ENCODE measurements at places on chromosomes 1 and 21.

GRCh38 chr1:235229868-235230267 lies 68.8 kb upstream of the RBM34 start:
- no peak for DNase-seq

GRCh38 chr1:233714631-233715217 lies 100.8 kb downstream of the KCNK1 start:
- no peak for DNase-seq

DNA sequence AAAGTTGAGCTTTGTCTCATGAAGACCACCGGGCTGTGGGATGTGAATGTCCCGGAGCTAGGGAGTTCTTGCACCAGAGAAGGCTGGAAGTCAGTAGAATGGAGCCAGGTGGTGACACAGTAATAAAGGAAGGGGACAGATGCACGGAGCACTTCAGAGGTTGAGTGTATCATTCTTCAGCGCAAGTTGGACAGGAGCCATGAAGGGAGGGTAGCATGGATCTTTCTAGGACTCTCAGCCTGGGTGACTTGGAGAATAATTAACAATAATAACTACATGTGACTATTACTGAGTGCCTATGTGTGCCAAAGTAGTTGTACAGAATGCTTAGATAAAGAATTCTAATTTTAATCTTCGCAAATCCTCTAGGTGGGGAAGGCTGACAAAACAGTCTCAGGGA lies 258.7 kb upstream of the AJAP1 start:
- no peak for DNase-seq

DNA sequence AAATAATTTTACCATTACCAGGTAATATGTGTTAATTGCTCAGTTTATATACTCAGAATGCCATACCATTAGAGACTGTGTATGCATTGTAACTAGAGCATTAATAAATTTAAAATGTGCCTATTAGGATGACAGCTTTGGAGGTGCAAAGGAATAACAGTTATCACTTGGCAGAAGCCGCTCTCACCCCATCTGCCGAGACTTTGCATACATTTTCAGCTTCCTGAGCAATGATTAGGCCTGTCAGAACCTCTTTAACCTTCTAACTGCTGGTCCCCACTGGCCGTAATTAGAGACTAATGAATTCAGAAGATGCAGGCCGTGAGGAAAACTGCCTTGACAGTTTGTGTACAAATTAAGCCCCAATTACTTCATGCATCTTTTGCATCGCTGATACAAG lies 158.0 kb upstream of the PROX1 start:
- no peak for DNase-seq

- DNase-seq: no peak
Measured at GRCh38 chr21:36605426-36605825, 93.5 kb upstream of the SIM2 start.

Measured in activated naive CD4-positive, alpha-beta T cell (primary cell).